ENCODE measurements at places on chromosomes 7 and 10. TPM values are rescaled to one million over a fixed set of nuclear protein-coding genes. Genes with fewer than 3 reads are reported as not detected.

AKR1D1 gene
- total RNA-seq: not detected

DNA sequence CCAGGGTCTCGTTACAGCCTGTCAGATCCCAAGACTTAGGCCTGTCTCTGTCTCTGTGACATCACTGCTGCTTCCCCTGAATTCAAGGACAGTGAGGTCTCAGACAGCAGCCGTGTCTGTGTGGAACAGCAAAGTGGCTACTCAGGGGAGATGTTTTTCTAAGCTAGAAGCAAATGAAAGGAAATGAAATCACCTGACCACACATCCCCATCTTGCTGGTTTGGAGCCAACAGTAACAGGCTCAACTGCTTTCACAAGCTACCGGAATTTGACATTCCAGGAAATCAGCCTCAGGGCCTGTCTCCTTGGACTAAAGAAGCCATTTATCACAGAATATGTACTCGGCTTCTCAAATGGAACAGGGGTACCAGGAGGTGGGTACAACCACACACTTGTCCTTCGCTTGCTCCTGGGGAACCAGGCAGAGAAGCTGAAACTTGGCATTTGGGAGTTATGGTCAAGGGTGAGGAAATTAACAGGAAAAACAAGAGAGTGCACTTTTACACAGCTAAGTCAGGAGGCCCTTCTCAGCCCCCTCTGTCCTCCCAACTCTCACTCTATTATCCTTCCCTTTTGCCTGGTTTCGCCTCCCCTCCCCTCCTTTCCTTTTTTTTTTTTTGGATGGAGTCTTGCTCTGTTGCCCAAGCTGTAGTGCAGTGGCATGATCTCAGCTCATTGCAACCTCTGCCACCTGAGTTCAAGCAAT is 73.2 kb downstream of the SPDYE5 start:
- no peak overlapping the region for H3K27ac ChIP-seq
- DNase-seq: no peak
- no peaks in the 10 kb centered on the region for H3K27me3 ChIP-seq
- peaks cover 16% of the 10 kb centered on the region for H3K36me3 ChIP-seq
- H3K4me3 ChIP-seq: no peak overlapping the region
- H3K4me1 ChIP-seq: no peaks in the 10 kb centered on the region

PRKCQ gene
- total RNA-seq: 53.0 TPM

PNLIPRP1 gene
- not detected for total RNA-seq

DKK1 gene
- not detected for total RNA-seq

DNA sequence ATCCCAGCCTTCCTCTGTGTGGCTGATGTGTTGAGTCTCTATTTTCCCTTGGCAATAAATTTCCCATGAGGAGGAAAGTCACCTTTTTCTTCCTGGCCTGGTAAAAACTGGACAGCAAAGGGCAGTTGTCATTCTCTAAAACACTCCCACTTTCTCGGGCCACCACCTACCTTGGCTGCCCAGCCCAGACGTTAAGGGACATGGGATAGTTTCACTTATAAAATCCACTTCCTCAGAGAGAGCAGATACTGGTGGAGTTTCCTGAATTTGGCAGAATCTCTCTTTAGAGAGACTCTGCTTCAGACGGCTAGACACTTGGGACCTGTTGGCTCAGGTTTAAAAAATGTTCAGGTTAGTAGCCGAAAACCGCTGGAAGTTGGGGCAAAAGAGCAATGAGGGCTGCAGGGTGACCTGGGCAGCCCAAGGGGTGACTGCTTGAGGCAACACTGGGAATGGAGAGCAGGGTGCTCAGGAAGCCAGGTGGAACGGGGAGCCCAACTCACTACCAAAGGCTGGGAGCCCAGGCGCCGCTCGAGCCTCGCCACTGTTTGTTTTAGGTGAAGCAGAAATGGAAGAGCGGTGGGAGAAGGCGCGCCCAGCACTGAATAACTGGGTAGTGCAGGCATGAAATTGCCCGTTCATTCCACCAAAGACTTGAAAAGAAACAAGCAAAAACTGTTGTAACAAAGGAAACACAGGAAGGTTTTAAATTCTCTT is 186.1 kb downstream of the TRIL start:
- no peaks in the 10 kb centered on the region for H3K36me3 ChIP-seq
- H3K27me3 ChIP-seq: peaks cover 9% of the 10 kb centered on the region
- DNase-seq: no peak
- no peaks in the 10 kb centered on the region for H3K4me1 ChIP-seq
- H3K4me3 ChIP-seq: no peak overlapping the region

ZNF503 gene
- total RNA-seq: 0.07 TPM

- H3K4me1 ChIP-seq: no peaks in the 10 kb centered on the region
- H3K27ac ChIP-seq: no peak overlapping the region
- no peak overlapping the region for H3K4me3 ChIP-seq
- no peaks in the 10 kb centered on the region for H3K36me3 ChIP-seq
These were observed 291.2 kb upstream of the FZD1 start for GRCh38 chr7:90972906-90973550.

DNA sequence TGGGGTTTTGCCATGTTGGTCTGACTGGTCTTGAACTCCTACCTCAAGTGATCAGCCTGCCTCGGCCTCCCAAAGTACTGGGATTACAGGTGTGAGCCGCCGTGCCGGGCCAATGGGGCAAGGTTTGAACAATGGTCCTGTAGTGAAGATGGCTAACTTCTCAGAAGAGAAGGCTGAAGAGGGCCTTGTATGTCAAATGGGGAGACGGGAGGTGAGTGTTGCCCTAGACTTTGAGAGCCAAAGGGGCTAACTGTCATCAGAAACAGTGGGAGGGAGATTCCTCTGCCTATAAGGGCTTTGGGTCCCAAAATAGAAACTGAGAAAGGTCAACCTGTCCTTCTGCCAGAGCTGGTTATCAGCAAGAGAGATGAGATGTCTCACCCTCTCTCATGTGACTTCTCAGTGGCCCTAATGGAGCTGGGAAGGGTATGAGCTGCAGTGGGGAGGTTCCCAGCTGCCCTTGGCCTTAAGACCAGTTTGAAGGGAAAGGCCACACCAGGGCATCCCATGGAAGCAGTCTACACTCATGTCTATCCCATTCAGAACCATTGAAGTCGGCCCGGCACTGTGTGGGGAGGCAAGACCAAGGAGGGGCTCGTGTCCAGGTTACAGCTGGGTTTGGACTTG is 1.3 kb upstream of the SAMD8 start:
- peaks cover 2% of the 10 kb centered on the region for H3K36me3 ChIP-seq
- H3K4me3 ChIP-seq: peak overlapping the region; percentile 95
- peaks cover 35% of the 10 kb centered on the region for H3K4me1 ChIP-seq
- no peak for DNase-seq
- peak overlapping the region; percentile 97 for H3K27ac ChIP-seq

ABCB1 gene
- 3.5 TPM for total RNA-seq

PILRA gene
- total RNA-seq: 0.29 TPM

DNA sequence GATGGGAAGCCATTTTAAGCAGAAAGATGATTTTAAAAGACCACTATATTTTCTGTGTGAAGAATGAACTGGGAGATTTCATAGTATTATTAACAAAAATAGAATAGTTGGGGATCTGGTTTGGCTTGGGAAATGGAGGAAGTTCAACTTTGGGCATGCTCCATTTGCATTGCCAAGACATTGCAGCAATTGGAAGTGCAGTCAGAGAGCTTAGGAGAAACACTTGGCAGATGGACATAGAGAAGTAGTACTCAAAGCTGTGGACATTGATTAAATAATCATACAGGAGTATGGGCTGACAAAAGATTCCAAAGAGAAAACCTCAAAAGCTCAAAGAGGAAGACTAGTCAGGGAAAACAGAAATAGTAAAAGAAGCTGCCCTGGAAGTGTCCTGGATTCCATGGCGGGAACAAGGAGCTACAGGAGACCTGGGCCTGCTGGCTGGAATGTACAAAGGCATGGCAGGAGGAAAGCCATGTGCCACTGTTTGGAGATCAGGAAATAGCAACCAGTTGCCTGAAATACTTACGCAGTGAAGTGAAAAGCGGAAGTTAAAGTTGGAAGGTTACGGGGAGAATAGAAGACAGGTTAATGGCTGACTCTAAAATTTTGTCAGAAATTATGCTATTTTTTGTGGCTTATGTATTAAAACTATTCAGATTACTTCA is 93.6 kb upstream of the MXI1 start:
- no peaks in the 10 kb centered on the region for H3K27me3 ChIP-seq
- H3K36me3 ChIP-seq: peaks cover 25% of the 10 kb centered on the region
- H3K4me3 ChIP-seq: no peak overlapping the region
- no peak overlapping the region for H3K27ac ChIP-seq
- no peak for DNase-seq

GRCh38 chr7:100432053-100432452 is 2.4 kb downstream of the MEPCE start:
- peak overlapping the region; percentile 83 for H3K4me3 ChIP-seq
- H3K27me3 ChIP-seq: peaks cover 5% of the 10 kb centered on the region

- H3K27me3 ChIP-seq: no peaks in the 10 kb centered on the region
- H3K4me3 ChIP-seq: peak overlapping the region; percentile 20
- peak overlapping the region; percentile 29 for H3K27ac ChIP-seq
These were observed 224.3 kb downstream of the SFMBT2 start for GRCh38 chr10:7186387-7187018.

PHKG1 gene
- 3.6 TPM for total RNA-seq

DNA sequence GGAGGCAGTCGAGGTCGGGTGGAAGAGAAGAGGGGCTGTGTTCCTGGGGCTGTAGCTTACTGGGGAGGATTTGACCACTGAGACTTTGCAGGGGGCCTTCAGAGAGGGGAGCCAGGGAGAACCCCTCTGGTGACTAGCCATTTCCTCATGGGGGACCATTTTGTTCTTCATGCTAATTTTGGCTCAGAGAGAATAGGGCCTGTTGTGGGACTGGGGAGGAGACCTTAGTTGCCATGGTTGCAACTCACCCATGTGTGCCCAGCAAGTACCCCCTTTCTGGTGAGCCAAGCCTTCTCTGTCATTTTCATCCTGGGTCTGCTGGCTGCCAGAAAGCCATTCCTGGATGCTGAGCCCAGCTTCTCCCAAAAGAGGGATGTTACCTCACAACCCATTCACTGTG is 120.9 kb downstream of the GRK5 start:
- H3K36me3 ChIP-seq: no peaks in the 10 kb centered on the region
- DNase-seq: no peak
- H3K4me3 ChIP-seq: no peak overlapping the region
- H3K4me1 ChIP-seq: peaks cover 8% of the 10 kb centered on the region

EXOC4 gene
- 57.1 TPM for total RNA-seq

GRCh38 chr10:24363070-24363469 is 154.1 kb downstream of the KIAA1217 start:
- no peak overlapping the region for H3K27ac ChIP-seq
- H3K4me1 ChIP-seq: no peaks in the 10 kb centered on the region
- H3K27me3 ChIP-seq: peaks cover 11% of the 10 kb centered on the region
- no peaks in the 10 kb centered on the region for H3K36me3 ChIP-seq
- H3K4me3 ChIP-seq: no peak overlapping the region

LAMTOR4 gene
- 129 TPM for total RNA-seq

HOXA10 gene
- total RNA-seq: not detected

DNA sequence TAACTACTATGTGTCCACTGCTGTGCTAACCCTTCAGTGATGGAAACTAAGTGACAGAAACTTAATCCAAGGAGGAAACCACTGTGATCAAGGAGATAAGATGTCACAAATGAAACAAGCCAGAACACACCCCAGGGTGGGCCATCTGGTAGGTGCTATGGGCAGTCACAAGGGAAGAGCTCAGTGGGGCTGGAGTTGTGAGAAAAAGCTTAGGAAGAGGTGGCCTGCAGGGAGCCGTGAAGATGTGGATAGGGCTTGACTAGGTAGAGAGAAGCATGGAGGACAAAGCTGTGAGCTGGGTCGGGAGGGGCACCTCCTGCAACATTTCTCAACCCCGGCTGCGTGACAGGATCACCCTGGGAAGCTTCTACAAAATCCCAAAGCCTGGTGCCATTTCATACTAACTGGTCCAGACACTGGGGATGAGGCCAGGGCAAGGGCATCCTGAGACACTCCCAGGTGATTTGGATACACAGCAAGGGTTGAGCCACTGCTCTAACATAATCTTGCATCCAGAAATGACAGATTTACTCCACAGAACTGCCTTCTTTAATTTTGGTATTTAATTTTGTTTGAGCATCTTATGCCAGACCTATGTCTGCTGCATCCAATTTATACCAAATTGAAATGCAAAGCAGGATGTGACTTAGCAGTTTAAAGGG is 69.3 kb downstream of the OSBPL3 start:
- H3K36me3 ChIP-seq: no peaks in the 10 kb centered on the region
- H3K27ac ChIP-seq: peak overlapping the region; percentile 76
- H3K4me1 ChIP-seq: peaks cover 58% of the 10 kb centered on the region
- peak overlapping the region; percentile 11 for H3K4me3 ChIP-seq
- no peaks in the 10 kb centered on the region for H3K27me3 ChIP-seq

DNA sequence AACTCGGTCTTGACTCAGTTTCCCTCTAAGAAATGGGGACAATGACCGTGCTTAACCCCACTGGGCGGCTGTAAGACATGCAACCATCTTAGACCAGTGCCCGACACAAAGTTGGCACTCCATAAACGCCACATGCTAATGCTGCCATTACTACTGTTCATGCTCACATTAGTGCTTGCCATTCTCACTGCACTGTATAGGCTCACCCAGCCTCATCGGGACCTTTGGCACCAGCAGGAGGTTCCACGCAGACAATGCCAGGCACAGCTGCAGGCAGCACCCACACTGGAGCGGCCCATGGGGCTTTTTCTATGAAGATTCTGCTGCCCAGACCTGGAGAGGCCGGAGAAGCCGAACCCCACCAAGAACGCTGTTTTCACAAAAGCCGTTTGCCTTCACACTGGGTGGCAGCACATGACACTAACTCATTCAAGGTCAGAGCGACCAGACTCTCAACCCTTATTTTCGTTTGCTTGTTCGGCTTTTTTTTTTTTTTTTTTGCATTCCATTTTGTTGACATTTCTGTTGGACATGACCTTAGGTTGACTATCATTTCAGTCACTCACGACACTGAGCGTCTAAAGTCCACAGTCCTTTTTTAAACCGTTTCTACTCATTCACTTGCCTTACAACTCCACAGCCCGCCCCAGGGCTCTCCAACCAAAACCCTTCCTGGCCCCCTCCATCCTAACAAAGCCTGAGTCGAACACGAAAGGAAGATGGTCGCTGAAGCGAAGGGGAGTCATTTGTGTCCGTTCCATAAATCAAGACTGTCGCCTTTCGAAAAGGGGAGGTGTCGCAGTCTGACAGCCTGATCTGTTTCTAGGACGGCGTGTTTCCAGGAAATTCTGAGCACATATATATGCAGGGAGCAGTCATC is 124.4 kb upstream of the RNF32 start:
- DNase-seq: no peak
- H3K27me3 ChIP-seq: peaks cover 3% of the 10 kb centered on the region
- no peak overlapping the region for H3K27ac ChIP-seq

DNA sequence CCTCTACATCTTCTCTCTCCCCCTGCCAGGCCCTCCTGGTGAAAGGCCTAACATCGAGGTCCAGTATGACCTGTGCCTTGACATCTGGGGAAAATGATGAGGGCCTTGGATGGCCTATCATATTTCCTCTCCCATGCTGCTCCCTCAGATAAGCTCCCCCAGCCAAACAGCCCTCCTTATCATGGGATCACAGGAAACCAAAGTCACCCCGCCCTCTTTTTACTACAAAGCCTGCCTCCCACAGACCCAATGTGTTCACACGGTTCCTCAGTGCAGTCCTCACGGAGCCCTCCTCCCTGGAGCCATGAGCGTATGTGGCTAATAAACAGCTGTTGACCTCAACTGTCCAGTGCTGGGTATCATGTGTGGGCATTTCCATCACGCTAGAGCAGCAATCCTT is 32.0 kb downstream of the C10orf90 start:
- no peaks in the 10 kb centered on the region for H3K36me3 ChIP-seq
- H3K27me3 ChIP-seq: no peaks in the 10 kb centered on the region
- no peak for DNase-seq
- H3K27ac ChIP-seq: no peak overlapping the region
- H3K4me3 ChIP-seq: no peak overlapping the region

Measured in activated naive CD4-positive, alpha-beta T cell treated with anti-CD3 and anti-CD28 coated beads for 36 hours (primary cell).